Stimulated activated CD4-positive, alpha-beta T cell treated with anti-CD3 and anti-CD28 coated beads, Interleukin-1b, Interleukin-23, amount 100 ng/mL, for 1 hour (primary cell): ENCODE measurements at places on chromosomes 13 and 19.

GRCh38 chr19:52391135-52391534 lies 6.5 kb upstream of the ZNF528 start:
- DNase-seq: no peak

DNA sequence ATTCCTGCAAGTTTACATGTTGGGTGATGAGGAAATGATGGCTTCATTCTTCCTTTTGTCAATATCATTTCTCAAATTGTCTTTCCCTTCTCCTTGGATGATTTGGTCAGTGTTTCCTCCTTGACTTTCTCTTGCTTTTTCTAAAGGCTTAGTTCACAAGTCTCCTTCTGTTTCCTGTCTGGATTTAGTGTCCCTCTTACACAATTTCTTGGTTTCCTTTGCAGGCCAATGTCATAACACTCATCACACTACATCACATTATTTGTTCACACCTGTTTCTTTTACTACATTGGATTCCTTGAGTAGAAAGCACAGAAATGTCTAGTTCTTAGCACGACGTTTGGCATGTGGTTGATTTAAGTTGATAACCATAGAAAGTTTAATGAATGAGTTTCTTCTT lies 490.7 kb downstream of the TDRD3 start:
- no peak for DNase-seq

- DNase-seq: no peak
Observed at GRCh38 chr13:26026211-26026610, 25.6 kb downstream of the SHISA2 start.

DNA sequence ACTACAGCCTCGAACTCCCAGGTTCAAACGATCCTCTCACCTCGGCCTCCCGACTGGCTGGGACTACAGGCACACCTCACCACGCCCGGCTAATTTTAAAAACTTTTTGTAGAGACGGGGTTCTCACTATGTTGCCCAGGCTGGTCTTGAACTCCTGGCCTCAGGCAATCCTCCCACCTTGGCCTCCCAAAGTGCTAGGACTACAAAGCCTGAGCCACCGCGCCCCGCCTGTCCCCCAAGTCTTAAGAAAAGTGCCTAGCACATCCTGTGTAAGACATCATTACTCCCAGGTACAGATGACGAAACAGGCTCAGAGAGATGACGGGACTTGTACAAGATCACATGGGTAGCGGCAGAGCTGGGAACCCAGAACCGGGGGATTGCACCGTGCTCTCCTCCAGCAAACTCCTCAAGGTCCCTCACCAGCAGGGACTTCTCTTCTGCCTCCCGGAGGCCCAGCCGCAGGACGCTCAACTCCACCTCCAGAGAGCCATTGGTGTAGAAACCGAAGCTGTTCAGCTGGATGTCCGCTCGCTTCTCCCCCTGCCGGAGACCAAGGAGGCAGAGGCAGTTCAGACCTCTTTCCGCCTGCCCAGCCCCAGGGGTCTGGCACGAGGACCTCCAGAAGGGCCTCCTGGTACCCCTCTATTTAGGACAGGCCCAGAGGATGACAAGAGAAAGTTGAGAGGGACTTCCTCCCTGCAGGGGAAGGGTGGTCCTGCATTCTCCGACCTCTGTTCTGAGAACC lies 1.0 kb downstream of the GPR108 start:
- DNase-seq: no peak

- DNase-seq: no peak
Observed at GRCh38 chr13:99981735-99982035, at the start of gene ZIC2. Gene ZIC2, plus strand, starts transcription at chr13:99981784. Its CDS starts 281 bp downstream, at chr13:99982065.

- DNase-seq: no peak
Observed at GRCh38 chr13:94878602-94879165, 166.3 kb upstream of the SOX21 start.

GRCh38 chr13:38538422-38538821 lies 148.5 kb upstream of the FREM2 start:
- DNase-seq: no peak

GRCh38 chr13:99178636-99179035 lies 22.0 kb upstream of the UBAC2 start:
- DNase-seq: no peak

DNA sequence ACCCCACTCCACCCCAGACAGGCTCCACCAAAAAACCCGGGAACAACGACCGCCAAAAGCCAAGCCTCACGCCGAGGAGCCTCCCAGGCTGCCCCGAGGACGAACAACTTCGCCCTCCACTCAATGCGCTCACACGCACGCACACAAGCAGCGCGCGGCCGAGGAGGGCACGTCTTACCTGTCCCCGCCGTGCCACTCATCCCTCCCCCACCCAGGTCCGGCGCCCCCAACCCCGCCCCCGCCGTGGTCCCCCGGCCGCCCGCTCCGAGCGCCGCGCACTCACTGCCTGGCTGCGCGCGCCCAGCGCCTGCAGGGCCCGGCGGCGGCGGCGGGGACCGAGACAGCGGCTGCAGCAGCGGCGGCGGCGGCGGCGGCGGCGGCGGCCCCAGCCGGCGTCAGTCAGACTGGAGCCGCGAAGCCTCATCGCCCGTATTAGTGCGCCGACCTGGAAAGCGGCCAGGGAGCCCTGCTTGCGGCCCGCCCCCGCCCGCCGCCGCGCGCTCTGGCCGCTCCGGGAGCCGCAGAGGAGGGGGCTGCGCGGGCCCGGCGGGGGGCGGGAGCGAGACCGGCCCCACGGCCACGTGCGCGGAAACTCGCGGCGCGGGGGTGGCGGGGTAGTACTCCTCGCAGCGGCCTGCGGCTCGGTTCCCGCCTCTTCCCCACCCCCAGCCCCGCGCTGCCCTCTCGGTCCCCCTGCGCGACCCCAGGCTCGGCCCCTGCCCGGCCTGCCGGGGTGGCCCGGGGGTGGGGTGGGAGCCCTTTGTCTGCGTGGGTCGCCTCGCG lies at the start of gene SMAD9:
SMAD9 (minus strand) TSS at position 406 of the 783 bp plus-strand sequence. CDS start 40,549 bp downstream, outside the sequence.
- DNase-seq: no peak

DNA sequence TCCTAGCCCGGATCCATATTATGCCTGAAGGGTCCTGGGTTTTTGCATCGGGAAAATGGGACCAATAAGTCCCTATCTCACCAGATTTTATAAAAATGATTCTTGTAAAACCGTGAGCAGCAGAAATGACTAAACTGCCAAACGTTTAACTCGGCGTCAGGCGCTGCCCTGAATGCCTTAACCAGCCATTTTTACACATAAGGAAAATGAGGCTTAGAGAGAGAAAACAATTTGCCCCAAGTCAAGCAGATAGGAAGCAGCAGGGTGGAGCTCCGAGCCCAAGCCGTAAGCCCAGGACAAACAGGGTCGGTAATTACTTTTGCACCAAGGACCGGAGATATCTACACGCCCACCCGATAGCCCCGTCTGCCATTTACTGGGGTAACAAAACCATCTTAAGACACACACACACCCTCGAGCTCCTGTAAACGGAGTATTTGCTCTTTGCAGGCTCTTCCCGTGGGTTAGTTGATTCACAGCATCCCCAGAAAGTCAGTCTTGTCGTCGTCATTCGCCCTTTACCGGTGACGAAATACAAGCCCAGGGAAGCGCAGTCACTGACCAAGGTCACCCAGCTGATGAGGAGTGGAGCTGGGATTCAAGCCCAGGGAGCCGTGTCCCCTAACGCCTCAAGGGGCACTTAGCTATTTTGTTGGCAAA lies 16.0 kb upstream of the MRI1 start:
- no peak for DNase-seq
